AG10803 (cell line): ENCODE measurements at places on chromosomes 2 and 18.
A peak's percentile ranks its signal among the peaks of the same experiment; 100 is the strongest.

- DNase-seq = no peak
Observed at GRCh38 chr2:219466816-219467735, 31.6 kb upstream of the GMPPA start.

- DNase-seq = peak; percentile 17
Observed at GRCh38 chr2:171318463-171318934, 115.3 kb downstream of the METTL8 start.

DNA sequence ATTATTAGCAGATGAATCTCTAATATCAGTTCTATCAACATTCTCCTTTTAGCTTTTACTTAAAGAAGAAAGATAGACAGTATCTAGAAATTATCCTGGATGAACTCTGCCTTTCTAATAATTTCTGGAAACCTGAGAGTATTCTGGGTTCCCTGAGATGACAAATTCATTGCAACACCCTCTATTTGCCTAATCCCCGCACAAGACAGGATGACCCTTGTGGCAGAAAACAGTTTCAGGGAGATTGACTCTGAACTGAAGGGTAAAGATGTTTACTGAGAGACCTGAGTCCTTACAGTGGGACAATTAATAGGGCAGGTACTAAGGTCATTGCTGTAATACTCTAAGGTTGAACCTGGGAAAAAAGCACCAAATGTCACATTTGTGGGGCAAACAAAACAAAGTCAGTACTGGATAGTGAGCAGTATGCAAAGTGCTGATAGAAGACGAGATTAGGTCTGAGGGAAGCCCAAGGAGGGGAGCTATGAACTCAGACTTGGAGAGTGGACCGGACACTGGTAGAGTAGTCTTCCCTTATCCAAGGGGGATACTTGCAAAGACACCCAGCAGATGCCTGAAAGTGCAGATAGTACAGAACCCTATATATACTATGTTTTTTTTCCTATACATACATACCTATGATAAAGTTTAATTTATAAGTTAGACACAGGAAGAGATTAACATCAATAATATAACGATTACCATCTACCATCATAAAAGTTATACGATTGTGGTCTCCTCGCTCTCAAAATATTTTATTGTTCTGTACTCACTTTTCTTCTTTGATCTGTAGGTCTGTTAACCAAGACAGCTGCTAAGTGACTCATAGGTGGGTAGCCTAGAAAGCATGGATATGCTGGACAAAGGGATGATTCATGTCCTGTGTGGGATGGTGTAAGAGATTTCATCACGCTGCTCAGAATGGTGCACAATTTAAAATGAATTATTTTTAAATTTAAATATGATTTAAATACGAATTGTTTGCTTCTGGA, 148.3 kb upstream of the KLHL14 start:
- DNase-seq = peak; percentile 86

DNA sequence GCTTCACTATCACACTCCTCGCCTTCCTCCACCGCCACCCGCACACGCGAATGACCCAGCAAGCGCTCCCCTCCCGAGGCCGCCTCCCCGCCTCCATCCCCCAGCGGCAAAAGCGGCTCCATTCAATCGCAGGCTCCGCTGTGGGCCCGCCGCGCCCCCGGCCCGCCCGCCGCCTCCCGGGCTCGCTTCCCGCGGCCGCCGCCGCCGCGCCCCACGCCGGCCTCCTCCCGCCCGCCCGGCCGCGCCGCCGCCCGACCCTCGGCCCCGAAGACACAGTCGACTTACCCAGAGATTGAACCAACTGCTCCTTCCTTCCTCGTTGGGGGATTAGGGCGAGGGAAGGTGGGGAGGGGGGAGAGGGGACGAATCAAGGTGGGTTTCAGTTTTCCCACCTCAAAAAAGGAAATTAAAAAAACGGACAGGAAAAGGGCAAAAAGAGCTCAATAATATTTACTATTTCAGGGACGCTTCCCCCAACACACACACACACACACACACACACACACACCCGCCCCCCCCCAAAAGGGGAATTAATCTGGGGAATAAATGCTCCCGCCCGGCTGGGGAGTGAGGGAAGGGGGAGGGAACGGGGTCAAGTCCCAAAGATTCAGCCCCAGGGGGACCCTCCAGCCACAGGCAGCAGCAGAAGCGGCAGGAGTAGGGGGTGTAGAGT, 743 bp downstream of the XPO1 start:
- peak; percentile 10 for DNase-seq

GRCh38 chr2:12120281-12121150, 374.1 kb downstream of the LPIN1 start:
- DNase-seq = peak; percentile 70

GRCh38 chr2:161123531-161124030, 36.6 kb upstream of the TANK start:
- DNase-seq = no peak

DNA sequence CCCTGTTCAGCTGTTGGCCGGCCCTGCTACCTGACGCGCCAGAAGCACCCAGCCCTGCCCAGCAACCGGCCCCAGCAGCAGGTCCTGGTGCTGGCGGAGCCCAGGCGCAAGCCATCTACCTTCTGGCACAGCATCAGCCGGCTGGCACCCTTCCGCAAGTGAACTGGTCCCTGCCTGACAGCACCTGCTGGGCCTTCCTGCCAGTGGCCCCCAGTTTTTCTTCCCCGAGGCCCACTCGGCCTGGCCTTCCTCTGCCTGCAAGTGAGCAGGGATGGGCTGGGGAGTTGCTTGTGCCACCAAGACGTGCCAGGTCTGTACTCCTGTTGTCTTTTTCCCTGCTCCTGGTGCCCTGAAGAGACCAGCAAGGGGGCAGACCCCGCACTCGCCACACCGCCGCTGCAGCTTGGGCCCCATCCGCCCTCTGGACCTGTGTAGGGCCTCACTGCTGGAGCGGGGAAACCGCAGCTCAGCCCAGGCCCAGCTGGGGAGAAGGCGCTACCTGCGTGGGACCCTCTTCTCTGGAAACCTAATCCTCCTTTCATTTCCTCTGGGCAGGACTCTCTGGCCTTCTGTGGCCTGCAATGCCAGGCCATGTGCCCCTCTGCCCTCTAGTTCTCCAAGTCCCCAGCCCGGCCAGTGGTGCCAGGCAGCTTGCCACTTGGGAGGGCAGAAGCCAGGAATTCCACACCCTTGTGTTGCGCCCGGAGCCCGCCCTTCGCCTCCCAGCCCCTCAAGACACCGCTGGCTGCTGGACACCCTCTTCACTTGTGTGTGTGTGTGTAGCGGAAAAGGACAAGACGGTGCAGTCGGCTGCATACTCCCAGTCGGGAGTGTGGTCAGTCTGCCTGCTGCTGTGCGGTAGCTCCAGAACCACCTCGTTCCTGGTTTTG, 47.0 kb downstream of the FAM168B start:
- no peak for DNase-seq

DNA sequence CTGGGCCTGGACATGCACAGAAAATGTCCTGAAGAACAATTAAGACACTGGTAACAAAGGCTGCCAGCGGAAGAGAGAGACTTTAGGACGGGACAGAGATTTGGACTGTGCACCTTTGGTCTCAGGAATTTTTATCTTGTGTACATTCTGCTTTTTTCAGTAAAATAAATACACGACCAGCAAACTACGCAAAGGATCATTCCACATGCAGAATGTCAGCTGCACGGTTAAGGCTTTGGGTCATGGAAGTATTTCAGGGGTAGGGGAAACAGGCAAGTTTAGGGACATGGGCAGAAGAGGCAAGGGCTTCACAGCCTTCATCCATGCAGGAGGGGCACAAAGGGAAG, 11.5 kb downstream of the TMEM163 start:
- DNase-seq = no peak

GRCh38 chr2:220270481-220271070, 643.1 kb downstream of the SLC4A3 start:
- DNase-seq = no peak

DNA sequence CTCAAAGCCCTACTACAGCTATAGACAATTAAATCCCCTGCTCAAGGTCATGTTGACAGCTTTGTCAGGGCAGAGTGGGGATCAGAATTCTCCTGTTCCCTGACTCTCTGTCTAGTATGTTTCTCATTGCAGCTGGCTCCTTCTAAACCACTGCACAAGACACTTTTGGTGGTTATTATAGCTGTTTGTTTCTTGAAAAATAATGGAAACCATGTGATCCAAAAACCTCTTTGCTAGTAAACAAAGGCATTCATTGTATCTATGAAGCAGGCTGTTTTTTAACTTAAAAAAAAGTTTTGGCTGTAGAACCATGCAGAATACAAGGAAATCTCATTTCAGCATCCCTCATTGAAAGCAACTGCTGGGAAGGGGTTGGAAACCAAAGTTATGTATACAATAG, 352.5 kb upstream of the EPHA4 start:
- no peak for DNase-seq

- DNase-seq = no peak
Observed at GRCh38 chr2:62197011-62197924, 1.4 kb downstream of the B3GNT2 start.

- peak; percentile 59 for DNase-seq
Observed at GRCh38 chr18:9449600-9450414, 25.5 kb upstream of the RALBP1 start.

DNA sequence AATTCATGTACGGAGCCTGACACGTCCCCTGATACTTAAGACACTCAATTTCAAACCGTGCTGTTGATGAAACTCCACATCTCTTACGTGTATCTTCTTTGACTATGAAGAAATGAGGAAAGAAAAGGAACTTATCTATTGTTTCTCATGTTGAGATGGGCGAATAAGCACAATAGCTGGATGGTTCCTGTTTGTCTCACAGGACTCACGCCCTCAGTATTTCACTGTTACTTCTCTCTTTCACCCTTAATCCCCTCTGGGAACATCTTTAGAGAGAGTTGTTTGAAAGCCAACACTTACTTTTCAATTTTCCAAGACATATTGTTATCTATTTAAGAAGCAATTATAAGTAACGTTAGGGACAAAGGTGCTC, 99.8 kb downstream of the COPS8 start:
- DNase-seq = no peak

- DNase-seq = peak; percentile 26
Observed at GRCh38 chr18:35497027-35497369, 762 bp downstream of the INO80C start.

- DNase-seq = no peak
Observed at GRCh38 chr2:174210862-174211261, 37.5 kb downstream of the OLA1 start.

DNA sequence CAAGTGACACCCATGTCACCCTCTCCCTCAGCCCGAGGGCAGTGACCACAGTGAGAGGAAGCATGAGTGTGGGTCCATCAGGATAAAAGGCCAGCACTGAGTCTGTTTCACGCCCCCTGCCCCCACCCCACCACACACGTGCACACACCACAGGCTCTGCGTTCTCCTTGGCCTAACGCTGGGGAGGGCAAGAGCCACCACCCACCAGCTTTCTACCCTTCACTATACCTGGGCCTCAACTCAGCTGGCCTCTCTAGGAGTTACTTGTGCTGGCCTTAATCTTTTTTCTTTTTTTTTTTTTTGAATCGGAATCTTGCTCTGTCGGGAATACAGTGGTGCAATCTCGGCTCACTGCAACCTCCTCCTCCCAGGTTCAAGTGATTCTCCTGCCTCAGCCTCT, 140.5 kb downstream of the ZFP36L2 start:
- peak; percentile 39 for DNase-seq

- DNase-seq = no peak
Observed at GRCh38 chr2:176211110-176211509, 22.6 kb downstream of the HOXD1 start.

DNA sequence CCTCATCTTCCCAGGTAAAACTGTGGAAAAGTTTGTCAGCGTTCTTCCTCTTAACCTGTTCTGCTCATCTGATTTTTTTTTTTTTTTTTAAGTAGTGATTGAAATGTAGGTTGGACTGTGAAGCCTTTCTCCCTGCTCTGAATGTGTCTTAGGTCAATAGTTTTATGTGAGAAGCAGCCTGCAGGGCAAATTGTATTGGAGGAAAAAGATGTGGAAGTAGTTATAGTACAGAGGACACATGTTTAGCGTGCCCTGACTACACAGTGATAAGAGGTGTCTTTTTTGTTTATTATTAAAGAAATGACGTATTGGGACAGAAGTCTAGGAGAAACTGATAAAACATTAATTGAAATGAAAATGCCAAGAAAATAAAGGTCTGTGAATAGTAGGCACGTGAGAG, 1.5 kb downstream of the MTA3 start:
- DNase-seq = no peak

DNA sequence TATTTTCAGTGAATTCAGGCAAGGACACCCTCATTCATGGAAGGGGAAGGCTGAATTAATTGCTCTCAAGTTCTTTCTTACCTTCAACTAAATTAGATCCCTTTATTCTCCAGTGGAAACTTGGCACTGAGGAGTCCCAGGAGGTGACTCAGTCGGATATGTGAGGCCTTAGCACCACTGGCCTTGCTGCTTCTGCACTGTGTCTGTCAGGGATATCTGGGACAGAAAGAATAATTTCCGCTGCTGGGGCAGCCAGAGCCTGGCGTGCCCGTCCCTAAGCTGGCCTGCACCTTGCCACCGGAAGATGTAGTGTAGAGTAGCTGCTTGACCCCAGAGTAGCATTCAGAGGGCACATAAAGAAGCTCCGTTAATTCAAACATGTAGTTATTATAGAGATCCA, 53.4 kb downstream of the LIMS1 start:
- peak; percentile 58 for DNase-seq

DNA sequence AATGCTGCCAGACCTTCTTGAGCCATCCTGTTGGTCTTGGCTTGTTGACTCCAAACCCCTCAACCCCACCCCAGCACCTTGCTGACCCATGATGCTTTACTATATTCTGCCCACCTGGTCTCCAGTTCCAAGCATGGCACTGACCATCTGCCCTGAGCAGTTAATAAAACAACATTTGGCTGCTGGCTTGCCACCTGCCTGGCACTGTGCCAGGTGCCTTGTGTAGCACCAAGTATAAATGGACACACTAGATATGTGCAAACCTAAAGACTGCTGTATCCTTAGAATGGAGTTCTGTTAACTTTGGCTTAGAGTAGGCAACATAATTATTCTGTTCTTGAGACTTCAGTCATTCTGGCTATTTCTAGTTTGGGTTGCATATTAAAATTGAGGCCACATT, 91.4 kb downstream of the ACSL3 start:
- no peak for DNase-seq

DNA sequence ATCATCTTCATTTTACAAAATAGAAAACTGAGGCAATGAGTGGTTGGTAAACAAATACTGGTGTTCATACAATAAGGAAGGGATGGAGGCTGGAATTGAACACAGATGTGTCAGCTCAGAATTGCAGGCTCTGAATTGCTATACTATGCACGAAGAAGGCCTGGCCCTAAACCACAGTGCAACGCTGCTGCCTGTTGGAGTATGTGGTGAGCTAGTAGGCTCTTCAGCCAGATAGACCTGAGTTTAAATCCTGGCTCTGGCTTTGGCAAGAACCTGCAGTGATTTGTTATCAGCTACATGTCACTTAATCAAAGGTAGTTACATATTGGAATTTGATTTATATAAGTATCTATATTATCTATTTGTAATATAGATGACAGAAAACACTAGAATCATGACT, 1602.4 kb upstream of the CELF4 start:
- no peak for DNase-seq

- no peak for DNase-seq
Observed at GRCh38 chr2:180933332-180933731, 47.1 kb upstream of the UBE2E3 start.
